Activated T-helper 1 cell treated with anti-CD3 and anti-CD28 coated beads, Interleukin-12 subunit alpha, Interleukin-12 subunit beta, Interleukin-2, Interleukin-4 antibody, amounts not matched to agents 30 ng/mL and 10 ng/mL and 1 ng/mL, durations not matched to agents 14 hours and 24 hours and 36 hours (primary cell): ENCODE measurements at places on chromosomes 12 and 14.

DNA sequence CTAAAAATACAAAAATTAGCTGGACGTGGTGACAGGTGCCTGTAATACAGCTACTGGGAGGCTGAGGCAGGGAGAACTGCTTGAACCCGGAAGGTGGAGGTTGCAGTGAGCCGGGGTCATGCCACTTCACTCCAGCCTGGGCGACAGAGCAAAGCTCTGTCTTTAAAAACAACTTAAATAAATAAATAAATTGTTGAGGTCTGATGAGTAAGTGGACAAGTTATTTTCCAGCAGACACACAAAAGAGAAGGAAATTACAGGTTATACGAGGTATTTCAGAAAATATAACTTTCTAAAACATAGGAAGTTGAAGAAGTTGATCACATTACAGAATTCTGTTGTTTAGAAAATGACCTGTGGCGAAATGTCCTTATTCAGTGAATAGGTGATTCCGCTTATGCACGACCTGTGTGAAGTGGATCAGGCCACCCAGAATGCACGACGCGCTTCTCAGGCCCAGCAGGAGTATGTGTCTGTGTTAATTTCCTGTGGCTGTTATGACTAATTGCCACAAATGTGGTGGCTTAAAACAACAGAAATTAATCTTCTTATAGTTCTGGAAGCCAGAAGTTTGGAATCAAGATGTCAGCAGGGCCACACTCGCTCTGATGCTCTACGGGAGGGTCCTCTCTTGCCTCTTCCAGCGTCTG, 38.1 kb downstream of the P2RX7 start:
- DNase-seq = no peak

- no peak for DNase-seq
Measured at GRCh38 chr14:35727764-35728163, 81.3 kb downstream of the RALGAPA1 start.

DNA sequence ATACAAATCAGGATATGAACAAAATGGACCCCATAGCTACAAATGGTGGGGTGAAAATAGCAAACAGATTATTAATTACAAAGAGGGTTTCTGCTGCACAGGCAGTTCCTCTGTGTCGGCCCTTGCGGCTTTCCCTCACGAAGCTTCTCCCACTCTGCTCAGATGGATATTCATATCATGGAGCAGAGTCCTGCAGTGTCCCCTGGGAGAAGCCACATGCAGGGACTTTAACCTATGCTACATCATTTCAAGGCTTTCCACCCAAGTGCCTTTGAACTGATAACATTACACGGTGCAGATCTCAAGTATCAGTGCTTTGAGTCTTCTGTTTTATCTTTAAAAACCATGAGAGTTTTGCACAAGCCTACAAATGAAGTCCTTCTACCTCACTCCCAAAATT, 229.1 kb downstream of the PPM1H start:
- DNase-seq = no peak

- DNase-seq = no peak
Measured at GRCh38 chr12:91566328-91567099, 383.9 kb upstream of the DCN start.

DNA sequence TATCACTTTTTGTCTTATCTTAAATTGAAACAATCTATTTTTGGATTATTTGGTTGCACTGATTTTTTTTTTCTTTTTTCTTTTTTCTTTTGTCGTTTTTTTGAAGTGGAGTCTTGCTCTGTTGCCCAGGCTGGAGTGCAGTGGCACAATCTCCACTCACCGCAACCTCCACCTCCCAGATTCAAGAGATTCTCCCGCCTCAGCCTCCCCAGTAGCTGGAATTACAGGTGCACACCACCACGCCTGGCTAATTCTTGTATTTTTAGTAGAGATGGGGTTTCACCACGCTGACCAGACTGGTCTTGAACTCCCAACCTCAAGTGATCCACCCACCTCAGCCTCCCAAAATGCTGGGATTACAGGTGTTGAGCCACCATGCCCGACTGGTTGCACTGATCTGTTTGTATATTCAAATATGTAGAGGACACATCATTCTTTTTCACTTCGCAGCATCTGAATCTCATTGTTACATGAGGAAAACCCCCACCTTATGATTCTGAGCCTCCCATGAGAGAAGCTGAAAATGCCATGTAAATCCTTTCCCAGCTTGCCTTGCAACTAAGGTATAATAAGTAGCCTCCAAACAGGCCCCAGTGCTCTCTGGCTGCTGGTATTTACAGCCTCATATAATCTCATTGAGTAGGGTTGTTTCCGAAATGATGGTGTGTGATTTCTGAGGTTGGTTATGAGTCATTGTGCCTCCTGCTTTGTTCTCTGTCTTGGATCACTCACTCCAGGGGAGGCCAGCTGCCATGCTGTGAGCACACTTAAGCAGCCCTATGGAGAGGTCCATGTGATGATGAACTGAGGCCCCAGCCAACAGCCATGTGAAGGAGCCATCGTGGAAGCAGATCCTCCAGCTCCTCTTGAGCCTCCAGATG, 5.2 kb upstream of the HSP90B1 start:
- DNase-seq = peak; percentile 51

GRCh38 chr12:12726555-12727093, 9.5 kb downstream of the CDKN1B start:
- DNase-seq = no peak

DNA sequence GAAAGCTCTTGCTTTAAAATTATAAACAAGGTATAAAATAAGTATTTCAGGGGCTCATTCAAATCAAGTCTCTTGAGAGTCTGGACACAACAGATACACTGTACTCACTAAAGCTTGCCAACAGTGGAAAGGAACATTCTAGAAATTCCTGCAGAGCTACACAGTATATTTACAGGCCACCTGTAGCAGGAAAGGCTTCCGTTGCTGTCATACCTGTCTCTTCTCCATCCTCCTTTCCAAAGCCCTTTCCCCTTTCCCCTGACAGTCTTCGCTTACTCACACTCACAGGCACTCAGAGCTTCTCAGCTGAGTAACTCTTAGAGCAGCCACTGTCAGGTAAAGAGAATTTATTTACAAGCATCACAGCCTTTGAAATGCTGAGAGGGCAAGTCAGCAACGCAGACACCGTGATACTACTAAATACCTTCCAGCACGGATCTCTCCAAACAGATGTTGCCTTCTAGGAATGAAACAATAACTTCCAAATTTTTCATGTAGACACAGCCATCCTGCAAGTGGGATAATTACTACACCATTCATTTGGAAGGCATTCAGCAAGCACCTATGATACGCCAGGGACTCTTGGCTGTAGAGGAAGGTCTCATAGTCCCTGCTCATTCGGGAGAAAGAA, 167.9 kb downstream of the FOXN3 start:
- no peak for DNase-seq

- DNase-seq = no peak
Measured at GRCh38 chr12:72502546-72502945, 230.4 kb downstream of the TRHDE start.

DNA sequence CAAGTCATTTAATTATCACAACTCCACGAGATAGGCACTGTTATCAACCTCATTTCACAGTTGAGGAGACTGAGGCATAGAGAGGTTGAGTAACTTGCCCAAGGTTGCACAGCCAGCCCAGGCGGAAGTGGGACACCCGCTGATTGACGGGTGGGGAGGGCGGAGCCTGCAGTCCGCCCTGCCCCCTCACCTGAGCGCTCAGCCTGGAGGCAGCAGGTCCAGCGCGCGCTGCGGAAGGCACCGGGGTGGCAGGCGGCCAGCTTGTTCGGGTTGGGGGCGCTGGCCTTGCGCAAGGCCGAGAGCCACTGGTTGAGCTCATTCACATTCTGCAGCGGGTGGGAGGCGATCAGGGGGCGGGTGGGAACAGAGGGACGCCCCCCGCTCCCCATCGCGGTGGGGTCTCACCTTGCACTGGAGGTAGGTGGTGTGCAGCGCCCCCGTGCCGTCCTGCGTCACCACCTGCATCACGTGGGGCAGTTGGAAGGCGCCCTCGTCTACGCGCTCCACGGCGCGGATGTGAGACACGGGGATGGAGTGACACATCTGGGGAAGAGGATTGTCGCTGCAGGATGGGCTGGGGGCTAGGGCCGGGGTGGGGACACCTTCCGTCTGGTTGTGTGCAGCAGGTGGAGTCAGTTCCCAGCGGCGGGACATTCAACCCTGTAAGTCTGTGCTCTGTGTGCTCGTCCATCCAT, 31.7 kb downstream of the RASAL1 start:
- peak; percentile 37 for DNase-seq
